ENCODE measurements at places on chromosomes 5 and 9.

GRCh38 chr9:94010980-94011533 lies 55.9 kb upstream of the BARX1 start:
- DNase-seq = no peak

DNA sequence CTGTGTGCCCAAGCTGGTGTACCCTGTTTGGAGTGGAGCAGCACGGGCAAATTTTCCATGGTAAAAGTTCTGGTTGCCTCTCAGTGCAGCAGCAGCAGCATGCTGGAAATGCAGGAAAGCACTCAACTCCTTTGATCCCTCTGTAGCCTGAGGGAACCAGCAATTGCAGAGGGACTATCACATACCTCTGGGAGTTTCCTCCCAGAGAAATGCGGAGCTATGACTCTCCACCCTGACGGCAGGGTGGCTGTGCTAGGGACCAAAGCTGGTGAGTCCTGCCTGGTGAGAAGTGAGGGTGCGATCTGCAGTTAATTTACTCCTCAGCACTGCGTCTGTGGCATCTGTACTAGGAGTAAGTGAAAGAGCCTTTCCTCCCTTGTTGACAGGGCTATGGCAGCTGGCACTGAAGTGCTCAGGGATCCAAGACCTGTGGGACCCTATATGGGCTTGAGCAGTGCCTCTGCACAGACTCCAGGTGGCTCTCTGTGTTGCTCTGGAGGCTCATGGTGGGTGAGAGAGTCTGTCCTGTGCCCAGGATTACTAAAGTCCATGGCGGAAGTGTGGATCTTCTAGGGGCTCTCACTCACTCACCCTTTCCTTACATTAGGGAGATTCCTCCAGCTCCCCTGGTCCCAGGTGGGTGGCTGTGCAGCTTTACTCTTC lies 601.2 kb upstream of the TYRP1 start:
- DNase-seq = no peak

GRCh38 chr5:3142261-3143027 lies 391.0 kb upstream of the IRX2 start:
- DNase-seq = no peak

DNA sequence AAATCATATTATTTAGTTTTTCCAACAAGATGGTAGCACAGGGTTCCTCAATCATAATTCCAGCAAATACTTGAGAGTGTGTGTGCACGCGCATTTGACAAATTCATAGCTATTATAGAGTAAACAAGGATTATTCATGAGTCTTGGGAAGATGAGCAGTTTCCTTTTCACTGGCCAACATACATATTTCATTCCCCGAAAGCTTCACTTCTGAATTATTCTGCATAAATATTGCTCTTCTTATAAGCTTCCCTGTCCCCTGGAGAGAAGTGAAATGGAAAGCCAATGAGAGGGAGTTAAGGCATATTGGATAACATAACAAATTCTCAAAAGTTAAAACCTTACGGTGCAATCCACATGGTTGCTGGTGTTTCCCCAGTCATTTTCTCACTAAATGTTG lies 386.4 kb upstream of the SEMA6A start:
- no peak for DNase-seq

DNA sequence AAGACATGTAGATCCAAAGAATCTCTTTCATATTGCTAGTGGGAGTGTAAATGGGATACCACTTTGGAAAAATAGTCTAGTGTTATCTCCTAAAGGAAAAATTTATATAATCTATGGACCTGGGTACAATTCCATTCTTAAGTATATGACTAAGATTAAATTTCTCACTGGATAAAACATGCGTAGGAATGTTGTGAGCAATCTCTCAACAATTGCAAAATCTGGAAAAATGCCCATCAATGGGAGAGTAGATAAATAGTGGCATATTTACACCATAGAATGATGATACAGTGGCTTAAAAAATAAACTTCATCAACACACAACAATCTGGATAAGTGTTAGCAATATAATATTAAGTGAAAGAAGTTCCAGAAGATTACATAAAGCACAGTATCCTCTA lies 469.5 kb downstream of the MAN2A1 start:
- DNase-seq = peak; percentile 10

All from epithelial cell of prostate (primary cell).